Stomach (tissue), 19 donors: ENCODE measurements at places on chromosomes 11 and 22. TPM values are rescaled to one million over a fixed set of nuclear protein-coding genes. Genes with fewer than 3 reads are reported as not detected.

DNA sequence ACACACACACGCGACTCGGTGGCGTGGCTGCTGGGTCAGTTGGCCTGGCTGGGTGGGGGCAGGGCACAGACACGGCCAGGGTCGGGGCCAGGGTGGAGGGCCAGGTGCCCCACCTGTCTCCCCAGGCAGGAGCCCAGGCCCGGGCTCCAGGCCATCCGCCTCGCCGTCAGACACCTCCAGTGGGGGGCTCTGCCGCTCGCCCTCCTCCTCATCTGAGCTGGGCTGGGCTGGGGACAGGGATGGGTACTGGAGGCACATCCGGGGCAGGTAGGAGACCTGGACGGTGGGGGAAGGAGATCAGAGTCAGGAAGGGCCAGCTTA lies 6.2 kb upstream of the MYBPC3 start:
- H3K4me3 ChIP-seq, result no peak overlapping the region
- H3K4me1 ChIP-seq, result peaks cover 12% of the 10 kb centered on the region
- no peak for DNase-seq
- no peaks in the 10 kb centered on the region for H3K36me3 ChIP-seq
- H3K27ac ChIP-seq, result no peak overlapping the region

- no peaks in the 10 kb centered on the region for H3K36me3 ChIP-seq
- DNase-seq, result no peak
- no peak overlapping the region for H3K4me3 ChIP-seq
- H3K27me3 ChIP-seq, result no peaks in the 10 kb centered on the region
- no peak overlapping the region for H3K27ac ChIP-seq
- H3K4me1 ChIP-seq, result no peaks in the 10 kb centered on the region
Observed at GRCh38 chr11:5284637-5285036, 14.9 kb upstream of the HBE1 start.

DNA sequence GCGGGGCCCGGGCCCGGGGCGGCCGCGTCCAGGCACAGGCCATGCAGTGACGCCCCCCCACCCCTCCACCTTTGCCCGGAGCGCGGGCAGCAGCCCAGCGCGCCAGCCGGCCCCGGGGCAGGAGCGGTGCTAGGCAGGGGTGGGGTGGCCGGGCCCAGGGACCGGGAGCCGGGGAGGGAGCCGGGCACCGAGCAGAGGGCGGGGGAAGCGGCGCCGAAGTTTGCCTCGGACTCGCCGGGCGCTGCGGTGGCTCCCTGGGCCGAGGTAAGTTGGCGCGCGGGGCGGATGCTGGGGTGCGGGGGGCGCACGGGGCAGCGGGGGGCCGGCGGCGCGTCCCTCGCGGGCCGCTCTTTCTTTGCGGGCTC lies 332 bp downstream of the TEAD1 start:
- no peaks in the 10 kb centered on the region for H3K36me3 ChIP-seq
- no peak for DNase-seq

Gene GLYAT
- total RNA-seq, result not detected
